ENCODE measurements at places on chromosomes 3 and 15.

GRCh38 chr3:123535580-123535979 is 49.3 kb downstream of the HACD2 start:
- no peak for DNase-seq

DNA sequence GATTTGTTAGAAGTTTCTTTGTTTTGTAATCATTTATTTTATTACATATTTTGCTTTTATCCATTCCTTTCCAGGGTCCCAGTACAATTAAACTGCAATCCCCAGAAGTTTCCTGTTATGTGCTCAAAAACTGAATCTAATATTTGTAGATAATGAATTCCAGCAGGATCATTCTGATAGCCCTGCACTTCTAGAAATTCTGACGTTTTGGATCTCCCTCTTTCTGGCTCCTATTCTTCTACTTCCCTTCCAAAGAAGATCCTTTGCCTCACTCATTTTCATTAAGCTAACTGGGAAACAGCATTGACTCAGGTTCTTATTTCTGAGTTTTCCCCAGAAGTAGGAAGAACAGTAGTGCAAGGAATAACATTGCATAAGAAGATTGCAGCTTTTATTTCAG is 9.9 kb downstream of the P3H2 start:
- DNase-seq, result no peak

DNA sequence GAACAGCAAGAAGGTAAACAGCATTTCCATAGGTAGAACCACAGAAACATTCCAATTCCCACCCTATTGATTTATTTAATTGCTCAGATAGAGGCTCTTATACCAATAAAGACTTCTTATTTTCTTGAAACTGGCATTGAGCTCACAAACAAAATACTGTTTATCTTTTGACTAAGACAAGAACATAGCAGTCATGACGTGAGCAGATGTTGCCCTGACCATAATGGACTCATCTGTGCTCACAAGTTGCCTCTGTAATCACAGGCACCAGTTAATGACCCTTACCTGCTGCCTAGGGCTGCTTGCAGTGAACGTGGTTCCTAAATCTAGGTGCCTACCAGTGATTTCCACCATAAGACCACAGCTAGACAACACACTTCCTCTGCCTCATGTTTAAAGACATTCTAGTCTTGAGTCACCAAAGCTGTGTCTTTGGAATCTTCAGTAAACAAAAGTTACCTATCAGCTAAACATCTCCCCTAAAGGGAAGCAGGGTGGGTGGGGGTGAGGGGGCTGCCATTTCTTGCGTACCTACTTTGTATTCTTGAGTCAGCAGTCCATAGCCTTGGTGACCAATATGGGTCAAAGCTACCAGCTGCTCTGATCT is 2.1 kb downstream of the FYCO1 start:
- DNase-seq, result no peak

- no peak for DNase-seq
These were observed 3.6 kb upstream of the EFCAB12 start for GRCh38 chr3:129432036-129432435.

DNA sequence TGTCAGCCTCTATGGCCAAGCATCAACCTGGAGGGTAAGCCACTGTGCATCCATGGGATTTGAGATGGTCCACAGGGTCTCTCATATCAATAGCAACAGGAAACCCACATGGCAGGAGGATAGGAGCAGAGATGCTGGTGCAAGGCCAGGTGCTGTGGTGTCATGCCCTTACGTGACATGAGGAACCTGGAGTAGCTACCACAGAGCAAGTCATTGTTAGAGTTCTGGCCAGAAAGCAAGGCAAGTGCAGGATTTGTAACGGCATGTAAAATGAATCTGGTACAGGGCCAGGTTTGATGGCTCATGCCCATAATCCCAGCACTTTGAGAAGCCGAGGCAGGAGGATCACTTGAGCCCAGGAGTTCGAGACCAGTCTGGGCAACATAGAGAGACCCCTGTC is 14.8 kb upstream of the ZNF774 start:
- no peak for DNase-seq

DNA sequence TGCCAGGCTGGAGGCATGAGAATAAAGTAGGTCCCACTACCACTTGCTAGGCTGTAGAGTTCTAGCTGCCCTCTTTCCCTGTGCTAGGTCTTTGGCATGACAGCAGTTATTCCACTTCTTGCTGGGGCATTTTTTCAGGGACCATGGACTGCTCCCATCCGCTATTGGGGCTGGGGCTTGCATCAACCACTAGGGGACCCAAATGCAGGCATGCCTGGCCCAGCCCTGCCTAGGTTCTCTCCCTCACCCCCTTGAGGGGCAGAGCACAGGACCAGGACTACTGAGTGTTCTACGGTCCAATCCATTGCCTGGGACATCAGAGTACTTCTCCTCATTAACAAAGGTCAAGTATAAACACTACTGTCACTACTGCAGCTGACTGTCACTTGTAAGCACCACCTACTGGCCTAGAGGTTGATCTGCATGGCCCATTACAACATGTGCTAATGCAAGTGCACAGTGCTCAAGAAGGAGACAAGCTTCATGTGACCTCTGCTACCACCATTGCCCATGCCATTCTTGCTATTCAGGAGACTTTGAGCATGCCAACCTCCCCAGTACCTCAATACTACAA is 270.5 kb downstream of the MBNL1 start:
- no peak for DNase-seq

DNA sequence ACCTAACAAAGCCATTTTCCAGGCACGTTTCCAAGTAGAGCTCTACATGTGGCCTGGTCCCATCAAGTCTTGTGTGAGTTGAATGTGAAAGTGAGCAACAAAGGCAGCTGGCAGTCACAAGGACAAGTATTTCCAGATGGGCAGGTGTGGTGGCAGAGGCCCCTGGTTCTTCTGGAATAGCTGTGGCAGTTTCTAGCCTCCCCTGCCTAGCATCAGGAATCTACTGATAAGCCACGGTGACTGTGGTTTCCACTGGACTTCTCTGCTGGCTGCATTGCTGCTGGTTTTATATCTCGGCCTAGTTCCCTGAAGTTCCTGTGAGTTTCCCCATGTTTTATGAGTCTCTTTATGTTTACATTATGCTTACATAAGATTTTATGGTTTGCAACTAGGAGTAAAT is 117.7 kb downstream of the GOLIM4 start:
- DNase-seq, result peak; percentile 22

- DNase-seq, result no peak
These were observed 7.2 kb downstream of the FSD2 start for GRCh38 chr15:82798531-82799166.

DNA sequence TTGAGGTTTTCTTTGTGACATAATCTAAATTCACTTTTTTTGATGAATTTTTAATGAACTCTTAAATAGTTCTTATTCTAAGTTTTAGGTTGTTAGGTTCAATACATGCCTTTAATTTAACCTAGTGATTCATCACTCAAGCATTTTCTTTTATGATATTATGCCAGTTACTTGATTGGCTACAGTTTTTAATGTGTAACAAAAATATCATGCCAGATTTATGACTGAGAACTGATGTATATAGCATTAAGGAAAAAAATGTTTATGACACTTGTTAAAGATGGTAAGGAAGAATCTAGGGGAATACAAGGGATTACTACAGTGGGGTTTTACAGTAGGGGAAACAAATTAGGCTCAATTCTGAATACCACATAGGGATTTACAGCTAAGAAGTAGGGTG is 103.1 kb downstream of the VGLL3 start:
- DNase-seq, result no peak

DNA sequence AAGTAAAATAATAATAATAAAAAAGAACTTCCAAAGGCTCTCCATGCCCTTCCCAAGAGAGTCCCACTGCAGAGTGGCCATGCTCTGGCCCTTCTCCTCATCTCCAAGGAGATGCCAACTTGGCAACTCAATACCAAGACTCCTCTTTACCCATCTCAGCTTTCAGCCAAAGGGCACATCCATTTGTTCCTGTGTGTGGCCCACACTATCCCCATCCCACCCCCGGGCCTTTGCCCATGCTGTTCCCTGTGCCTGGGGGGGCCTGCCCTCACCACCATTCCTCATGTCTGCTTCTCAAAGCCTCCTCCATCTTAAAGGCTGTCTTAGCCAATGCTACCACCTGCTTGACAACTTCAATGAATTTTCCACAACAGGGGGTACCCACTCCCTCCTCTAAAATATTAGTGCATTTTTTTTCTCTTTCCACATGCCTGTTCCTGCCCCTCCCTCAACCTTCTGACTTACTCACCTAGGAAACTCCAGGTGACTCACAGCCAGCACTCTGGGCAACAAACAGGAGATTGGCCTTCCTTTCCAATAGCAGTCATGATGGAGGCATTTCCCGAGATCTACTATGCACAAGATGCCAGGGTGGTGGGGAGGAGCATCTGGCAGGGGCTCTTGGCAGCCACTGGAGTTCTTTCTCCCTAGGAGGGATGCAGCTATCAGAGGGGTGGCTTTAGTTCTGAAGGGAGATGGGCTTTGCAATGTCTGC is 109.4 kb upstream of the SMAD3 start:
- no peak for DNase-seq

DNA sequence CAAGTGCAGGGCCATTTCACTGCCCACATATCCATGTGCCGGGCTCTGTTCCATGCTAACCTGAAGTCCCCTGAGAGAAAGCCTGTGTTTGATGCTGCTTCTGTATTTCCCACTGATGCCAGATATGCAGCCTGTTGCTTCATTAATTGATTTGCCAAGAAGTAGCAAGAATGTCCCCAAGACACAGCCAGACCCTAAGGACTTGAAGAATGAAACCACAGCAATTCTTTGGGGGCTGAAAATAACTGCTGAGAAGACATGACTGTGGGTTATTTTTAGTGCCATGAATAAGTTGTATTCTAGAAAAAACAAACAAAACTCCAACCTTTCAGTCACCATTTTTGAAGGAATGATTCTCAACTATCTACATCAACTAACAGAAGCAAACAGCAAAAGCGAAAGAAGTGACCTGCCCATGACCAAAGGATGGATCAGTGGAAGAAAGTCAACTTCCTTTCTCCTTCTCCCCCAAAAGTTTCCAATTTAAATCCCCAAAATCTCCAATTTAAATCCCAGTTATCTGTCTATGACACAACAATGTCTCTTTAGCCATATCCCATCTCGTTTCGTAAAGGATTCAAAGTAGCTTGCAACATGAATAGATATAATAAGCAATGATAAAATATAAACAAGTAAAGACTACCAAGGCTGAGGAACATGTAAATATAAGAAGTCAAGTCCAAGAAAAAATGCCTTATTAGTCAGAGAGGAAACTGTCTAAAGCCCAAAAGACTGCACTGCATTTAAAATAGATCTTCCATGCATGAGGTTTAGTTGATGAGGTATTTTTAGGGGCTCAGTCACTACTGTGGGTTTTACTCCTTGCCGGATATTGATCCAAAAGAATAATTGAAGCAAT is 226.8 kb downstream of the DTWD1 start:
- no peak for DNase-seq

- peak; percentile 70 for DNase-seq
These were observed 209.9 kb upstream of the ROPN1 start for GRCh38 chr3:124201786-124202185.

DNA sequence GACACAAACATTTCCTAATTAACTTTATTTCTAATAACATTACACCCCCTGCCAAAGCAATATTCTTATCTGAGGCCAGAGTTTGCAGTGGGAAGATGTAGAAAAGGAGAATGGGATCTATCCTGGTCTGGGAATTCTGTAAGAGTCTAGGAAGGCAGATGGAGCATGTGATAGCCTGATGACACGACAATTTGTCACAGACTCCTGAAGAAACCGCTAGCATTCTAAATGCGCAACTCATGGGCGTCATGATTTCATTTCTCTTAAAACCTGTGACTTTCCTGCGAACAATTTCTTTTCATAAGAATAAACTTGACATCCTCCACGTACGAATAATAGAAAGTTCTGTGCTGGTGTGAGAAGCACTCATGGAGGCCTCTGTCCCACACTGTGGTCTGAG is 72.9 kb upstream of the ATP10A start:
- DNase-seq, result no peak

DNA sequence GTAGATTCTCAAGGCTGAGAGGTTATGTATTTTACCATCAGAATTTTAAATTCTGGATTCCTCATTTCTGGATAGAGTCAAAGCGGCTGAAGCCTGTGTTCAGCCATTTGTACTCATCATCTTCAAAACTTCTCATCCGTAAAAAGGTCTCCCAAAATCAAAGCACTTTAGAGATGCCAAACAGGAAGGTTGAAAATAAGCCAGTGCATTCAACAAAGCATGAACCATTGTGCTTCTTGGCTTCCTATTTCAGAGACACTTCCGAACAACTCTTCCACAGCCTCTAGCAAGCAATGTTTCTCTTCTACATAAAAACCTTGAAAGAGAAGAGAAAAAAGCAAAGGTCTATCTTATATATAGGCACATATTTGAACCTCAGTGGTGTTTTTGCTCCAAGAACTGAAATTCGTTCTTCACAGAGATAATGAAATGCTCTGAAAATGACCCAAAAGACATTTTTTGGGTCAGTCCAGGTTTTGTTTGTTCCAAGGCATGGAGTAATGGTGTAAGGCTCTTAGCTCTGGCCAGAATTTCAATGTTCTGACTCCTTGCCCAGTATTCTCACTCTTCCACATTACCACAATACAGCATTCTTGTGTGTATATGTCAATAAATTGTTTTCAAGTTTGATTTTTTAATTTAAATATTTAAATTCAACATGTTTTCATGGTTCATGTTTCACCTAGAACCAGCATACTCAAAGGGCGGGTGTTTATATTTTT is 163.1 kb downstream of the STAC start:
- no peak for DNase-seq

GRCh38 chr3:50661321-50661837 is 13.3 kb upstream of the DOCK3 start:
- DNase-seq, result no peak

DNA sequence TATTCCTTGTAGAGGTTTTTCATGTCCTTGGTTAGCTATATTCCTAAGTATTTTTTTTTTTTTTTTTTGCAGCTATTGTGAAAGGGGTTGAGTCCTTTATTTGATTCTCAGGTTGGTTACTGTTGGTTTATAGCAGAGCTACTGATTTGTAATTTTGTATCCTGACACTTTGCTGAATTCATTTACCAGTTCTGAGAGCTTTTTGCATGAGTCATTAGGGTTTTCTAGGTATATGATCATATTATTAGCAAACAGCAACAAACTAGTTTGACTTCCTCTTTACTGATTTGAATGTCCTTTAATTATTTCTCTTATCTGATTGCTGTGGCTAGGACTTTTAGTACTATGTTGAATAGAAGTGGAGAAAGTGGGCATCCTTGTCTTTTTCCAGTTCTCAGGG is 737.4 kb downstream of the ZNF385D start:
- no peak for DNase-seq

DNA sequence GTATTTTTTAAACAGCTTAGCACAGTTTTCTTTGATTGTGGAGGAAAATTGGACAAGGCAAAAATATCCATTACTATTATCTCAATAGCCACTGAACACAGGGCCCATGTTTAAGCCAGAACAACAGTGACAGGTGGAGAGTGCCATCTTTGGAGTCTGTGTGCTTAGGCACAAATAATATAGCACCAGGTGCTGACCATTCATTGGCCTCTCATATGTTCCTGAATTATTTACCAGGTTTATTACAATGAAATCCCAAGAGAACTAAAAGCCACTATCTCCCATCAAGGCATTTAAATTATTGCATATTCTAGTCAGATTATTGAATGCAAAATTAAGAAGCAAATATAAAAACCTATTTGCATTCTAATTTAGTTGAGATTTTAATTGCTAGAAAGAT is 39.6 kb downstream of the GPR156 start:
- no peak for DNase-seq

Data from SK-N-DZ (cell line).